ENCODE measurements at places on chromosomes 12 and 14.

DNA sequence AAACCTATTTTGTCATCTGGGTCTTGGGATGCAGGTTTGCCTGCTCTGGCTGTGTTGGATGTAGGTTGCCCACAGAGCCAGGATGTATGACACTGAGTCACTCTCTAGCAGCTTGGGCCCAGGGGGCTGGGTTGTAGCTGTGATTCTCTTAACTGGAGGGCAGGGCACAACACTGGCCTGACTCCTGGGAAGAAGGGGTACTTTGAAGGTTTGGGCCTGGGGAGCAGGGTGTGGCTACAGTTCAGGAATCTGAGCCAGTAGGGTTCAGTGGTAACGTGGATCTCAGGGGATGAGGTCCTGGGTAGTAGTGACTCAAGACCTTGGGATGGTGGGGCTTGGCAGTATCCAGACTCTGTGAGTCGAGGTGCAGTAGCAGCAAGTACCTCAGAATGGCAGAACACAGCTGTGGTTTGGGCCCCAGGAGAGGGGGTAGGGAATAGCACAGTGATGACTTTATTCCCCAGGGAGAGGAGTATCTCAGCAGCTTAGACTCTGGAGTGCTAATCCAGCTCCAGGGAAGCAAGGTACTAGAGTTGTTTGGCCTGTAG, 25.7 kb downstream of the TBC1D15 start:
- DNase-seq, result no peak

DNA sequence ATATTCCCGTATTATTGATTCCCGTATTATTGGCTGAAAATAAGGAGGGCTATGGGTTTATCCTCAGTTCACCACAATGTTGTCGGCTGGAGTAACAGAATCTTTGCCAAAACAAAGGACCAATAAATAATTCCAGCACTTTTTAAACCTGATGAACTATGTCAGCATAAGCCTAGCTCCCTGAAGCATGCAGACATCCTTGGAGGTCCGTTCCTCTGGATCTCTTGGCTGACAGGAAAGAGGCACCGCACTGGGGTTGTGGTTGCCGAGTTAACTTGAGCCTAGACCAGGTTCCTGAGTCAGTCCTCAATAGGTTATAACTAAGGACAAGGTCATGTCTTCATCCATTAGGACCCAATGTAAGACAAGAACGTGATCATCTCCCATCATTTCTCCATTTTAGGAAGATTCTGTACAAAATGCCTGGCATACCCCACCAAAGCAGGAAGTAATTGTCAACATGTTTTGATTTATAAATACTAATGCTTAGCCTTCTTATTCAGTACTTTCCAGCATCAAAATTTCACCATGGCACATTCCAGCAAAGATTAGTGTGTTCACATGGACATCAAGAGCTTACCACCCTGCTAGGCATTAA, 36.6 kb downstream of the NID2 start:
- no peak for DNase-seq

DNA sequence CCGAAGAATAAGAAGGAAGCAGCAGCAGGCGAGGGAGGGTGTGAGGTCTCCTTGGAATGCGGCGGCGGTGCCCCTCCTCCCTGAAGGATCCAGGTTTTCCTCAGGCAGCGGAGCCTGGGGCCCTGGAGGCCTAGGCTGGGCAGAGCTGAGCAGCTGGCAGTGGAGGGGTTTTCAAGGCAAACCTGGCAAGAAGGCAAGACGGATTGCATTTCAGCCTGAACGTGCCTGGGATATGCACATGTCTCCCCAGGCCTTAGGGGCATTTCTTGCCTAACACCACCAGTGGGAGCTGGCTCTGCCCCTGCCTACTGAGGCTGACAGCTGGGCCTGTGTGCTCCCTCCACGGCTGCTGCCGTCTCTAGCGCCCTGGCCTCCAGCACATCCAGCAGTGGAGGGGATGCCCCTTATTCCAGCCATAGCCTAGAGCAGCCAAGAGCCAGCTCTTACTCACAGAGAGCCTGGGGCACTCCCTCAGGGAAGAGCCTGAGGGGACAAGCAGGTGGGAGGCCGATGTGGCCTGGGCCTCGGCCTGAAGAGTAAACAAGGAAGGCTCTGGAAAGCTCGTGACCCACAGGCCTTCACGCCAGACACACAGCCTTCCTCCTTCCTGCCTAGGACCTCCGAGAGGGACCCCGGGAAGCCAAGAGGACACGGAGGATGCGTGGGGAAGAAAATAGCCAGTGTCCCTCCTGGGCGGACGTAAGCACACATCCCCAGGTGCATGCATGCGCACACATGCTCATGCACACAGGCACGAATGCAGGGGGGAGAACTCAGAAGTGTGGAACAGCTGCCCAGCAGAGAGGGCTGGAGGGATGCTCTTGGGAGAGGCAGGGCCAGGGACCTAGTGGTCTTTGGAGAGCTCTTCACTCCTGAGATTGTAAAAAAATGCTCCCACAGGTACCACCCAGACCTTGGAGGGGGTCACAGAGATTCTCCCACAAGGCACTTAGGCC, 23.0 kb upstream of the EIF2B2 start:
- no peak for DNase-seq

GRCh38 chr12:29569132-29569757, 71.8 kb upstream of the OVCH1 start:
- DNase-seq, result no peak

DNA sequence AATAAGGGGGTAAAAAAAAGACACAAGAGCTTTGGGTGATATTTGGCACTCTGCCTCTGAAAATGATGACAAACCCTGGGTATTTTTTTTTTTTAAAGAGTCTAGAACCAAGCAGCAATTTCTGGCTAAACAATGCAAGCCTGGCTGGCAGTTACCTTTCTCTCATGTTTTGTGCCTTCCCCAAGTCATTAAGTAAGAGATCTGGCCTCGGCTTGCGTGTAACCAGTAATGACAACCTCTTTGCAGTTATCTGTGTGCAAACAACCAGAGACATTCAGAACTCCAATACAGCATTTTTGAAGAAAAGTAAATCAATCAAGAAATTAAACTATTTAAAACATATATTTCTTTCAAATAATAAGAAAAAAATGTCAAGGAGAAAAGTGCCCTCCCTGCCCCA, 167.5 kb downstream of the KCNC2 start:
- DNase-seq, result no peak

GRCh38 chr14:68687746-68688145, 105.1 kb downstream of the ZFP36L1 start:
- no peak for DNase-seq

GRCh38 chr12:60832290-60832689, 1236.5 kb downstream of the SLC16A7 start:
- no peak for DNase-seq

DNA sequence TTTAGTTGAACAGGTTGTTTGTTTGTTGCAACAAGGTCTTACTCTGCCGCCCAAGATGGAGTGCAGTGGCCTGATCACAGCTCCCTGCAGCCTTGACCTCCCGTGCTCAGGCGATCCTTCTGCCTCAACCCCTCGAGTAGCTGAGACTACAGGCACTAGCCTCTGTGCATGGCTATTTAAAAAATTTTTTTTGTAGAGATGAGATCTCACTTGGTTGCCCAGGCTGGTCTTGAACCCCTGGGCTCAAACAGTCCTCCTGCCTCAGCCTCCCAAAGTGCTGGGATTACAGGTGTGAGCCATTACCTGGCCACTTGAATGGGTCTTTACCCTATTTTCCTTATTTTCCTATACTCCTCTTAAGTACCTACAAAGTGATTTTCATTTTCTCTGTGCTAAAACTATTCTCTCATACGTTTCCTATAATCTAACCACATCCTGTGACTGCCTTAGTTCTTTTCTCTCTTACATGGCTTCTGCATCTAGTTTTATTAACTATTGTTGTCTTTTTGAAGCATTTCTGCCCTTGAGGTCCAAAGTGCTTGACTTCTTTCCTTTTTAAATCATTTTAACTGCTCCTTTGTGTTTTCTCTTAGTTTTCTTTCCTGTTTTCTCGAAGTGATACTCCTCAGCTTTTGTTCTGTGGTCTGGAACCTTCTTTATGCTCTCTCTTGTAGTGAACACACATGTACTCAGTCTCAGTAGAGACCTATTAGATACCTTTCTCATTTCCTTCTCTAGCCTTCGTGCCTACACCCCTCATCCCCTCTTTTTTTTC, 14.1 kb downstream of the GPX2 start:
- peak; percentile 75 for DNase-seq

GRCh38 chr14:81591266-81591665, 57.6 kb upstream of the SEL1L start:
- no peak for DNase-seq

GRCh38 chr12:107178776-107179175, 85.4 kb upstream of the CRY1 start:
- DNase-seq, result no peak

DNA sequence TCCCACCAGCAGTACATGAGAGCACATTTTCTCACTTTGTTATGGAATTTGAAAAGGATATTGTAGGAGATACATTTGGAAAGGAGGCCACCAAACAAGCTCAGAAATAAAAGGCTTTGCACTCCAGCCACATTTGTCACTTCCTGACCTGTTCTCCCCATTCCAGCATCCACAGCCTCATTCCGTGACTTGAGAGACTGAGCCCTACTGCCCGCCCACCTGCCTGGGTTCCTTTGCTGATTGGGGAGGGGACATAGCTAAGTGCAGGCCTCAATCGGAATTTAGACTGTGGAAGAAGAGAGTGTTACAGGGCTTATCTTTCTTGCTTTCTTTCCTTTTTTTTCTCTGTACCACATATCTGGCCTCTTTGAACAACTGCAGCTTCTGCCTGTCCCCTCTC, 735.4 kb upstream of the TMEM132C start:
- no peak for DNase-seq

GRCh38 chr14:32171469-32171868, 30.4 kb upstream of the RNU6-7 start:
- no peak for DNase-seq

GRCh38 chr12:121857322-121858246, 1.1 kb downstream of the HPD start:
- DNase-seq, result no peak

DNA sequence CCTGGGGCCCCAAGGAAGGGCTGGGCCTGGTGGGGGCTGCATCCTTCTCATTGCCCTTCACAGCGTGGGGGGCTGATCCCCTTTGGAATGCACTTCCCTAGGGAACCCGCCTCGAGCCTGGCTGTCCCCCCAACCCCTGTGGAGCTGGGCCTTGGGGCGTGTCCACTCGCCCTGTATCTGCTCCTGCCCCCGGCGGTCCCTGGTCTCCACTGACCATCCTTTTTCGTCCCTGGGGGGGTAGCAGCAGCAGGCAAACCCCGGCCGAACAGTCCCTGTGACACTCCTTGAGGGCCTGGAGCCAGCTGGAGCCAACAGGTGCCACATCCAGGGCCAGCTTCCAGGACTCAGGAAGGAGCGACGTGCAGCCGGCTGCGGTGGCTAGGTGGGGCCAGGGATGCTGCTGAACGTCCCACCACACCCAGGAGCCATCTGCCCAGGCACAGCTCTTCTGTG, 9.4 kb upstream of the GPR132 start:
- DNase-seq, result no peak

DNA sequence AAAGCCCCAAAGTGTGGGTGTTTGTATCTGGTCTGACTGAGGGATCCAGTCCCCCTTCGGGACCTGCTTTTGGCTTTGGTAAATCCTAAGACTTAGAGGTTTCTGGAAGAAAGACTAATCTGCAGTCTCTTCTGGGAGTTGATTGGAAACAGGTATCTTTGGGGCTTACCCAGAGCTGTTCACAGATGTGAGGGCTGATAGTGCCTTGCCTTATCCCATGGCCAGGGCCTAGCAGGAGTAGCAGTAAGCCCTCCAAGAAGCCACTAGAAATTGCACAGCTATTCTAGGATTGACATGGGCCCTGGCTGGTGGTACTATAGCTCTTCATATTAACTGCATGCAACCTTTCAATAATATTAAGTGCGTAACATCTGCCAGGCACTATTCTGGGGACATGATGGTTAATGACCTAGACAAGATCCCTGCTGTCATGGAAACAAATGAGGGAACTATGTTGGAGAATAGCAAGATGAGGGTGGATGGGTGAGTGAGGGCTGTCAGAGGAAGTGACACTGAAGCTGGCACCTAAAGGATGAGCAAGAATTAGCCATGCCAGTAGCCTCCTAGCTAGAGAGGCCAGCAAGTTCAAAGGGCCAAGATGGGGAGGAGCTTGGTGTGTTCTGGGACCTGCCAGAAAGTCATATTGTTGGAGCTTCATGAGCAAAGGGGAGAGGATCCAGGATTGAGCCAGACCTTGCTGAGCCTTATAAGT, 71.7 kb downstream of the CRADD start:
- no peak for DNase-seq

GRCh38 chr12:30884799-30885198, 41.7 kb upstream of the TSPAN11 start:
- DNase-seq, result no peak

DNA sequence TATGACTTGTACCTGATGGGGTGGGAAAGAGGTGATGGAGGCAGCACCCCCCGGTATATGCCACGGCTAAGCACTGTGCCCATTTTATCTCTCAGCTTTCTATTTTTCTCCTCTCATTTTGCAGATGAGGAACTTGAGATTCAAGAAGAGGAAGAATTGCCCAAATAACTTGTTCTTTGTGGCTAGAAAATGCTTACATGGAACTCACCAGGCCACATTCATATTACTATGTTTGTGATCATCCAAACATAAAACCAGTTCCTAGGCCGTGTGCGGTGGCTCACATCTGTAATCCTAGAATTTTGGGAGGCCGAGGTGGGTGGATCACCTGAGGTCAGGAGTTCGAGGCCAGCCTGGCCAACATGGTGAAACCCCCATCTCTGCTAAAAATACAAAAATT, 14.5 kb upstream of the PSMD9 start:
- DNase-seq, result no peak

DNA sequence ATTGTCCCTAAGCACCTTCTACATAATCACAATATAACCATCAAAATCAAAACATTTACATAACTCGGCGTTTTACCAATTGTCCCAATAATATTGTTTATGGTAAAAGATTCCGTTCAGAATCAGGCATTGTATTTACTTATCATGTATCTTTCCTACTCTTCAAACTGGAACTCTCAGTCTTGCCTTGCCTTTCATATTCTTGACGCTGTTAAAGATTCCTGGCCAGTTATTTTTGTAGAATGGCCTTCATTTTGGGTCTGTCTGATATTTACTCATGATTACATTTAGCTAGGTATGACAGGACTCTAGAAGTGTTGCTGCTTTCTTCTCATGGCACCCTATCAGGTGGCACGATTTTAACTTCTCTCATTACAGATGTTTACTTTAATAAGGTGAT, 850 bp upstream of the HEATR5A start:
- DNase-seq, result no peak

DNA sequence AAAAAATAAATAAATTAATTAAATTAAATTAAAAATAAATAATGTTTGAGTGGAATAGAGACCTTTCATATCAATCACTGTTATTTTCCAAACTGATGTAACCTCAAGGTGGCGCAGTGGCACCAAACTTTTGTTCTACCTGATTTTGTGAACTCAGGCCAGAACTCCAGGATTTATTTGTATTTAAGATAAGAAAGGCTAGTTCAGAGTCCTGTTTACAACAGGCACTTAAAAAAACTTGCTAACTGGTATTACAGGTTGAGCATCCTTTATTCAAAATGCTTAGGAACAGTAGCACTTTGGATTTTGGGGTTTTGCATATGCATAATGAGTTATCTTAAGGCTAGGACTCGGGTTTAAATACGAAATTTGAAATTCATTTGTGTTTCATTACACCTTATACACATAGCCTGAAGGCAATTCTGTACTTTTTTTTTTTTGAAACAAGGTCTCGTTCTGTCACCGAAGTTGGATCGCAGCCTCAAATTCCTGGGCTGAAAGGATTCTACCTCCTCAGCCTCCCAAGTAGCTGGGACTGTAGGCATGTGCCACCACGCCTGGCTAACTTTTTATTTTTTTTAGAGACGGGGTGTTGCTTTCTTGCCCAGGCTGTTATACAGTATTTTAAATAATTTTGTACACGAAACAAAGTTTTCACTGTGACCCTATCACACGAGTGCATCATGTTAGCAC, 32.4 kb downstream of the YY1 start:
- DNase-seq, result no peak

All from activated CD4-positive, alpha-beta T cell treated with anti-CD3 and anti-CD28 coated beads, Interleukin-2, amount 10 ng/mL, durations not matched to agents 24 days and 14 days (primary cell).